ENCODE measurements at places on chromosomes 12 and 14.

DNA sequence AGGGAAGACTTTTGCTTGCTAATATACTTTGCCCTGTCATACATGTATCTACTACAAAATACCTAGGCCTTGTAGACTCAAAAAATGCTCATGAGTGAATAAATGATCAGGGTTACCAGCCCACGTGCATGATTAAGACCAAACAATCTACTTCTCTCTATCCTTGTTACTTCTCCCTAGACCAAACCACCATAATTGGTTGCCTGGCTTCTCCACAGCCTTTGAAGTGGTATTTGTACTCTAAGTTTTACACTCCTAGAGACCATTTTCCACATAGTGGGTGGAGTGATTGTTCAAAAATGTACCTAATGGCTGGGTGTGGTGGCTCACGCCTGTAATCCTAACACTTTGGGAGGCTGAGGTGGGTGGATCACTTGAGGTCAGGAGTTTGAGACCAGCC, 14.1 kb upstream of the RPS6KL1 start:
- no peak for DNase-seq

DNA sequence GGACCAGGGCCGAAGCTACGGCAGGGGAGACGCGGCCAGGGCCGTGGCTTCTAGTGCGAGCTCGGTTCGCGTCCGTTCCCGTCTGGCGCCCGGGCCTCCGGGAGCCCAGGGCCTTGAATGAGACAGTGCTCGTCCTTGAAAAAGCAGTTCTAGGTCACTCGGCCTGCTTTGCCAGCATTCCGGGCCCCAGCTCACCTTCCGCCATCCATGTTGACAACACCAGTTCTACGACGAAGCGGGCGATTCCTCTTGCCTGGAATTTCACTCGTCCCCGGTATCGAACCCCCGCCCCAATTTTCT, 4.5 kb downstream of the OR10AD1 start:
- no peak for DNase-seq

GRCh38 chr12:64667793-64668192, 57.5 kb downstream of the RASSF3 start:
- no peak for DNase-seq

- no peak for DNase-seq
Measured at GRCh38 chr12:10175846-10176636, 2.8 kb upstream of the TMEM52B start.

DNA sequence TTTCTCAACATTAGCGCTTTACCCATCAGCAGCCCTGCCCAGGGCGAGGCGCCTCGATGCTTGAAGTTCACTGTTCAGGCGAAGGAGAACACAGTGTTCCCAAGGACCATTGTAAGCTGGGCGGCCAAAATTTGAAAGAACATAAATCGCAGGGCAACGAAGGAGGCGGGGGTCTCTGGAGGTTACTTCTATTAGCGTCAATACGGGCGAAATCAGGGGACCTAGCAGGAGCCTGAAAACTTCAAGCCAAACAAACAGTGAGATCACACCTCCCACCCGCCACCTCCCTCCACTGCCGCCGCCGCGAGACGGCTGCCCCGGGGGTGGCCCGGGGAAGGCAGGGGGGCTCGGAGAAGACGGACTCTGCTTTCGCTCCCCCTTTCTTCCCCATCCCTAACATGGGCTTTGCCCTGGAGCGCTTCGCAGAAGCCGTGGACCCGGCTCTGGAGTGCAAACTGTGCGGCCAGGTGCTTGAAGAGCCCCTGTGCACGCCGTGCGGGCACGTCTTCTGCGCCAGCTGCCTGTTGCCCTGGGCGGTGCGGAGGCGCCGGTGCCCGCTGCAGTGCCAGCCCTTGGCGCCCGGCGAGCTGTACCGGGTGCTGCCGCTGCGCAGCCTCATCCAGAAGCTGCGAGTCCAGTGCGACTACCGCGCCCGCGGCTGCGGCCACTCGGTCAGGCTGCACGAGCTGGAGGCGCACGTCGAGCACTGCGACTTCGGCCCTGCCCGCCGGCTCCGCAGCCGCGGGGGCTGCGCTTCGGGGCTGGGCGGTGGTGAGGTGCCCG, at the start of gene PDZRN4:
Gene PDZRN4, plus strand, starts transcription at position 263 of the 783 bp plus-strand sequence.
- DNase-seq = no peak

GRCh38 chr12:117129391-117129790, 30.2 kb upstream of the TESC start:
- no peak for DNase-seq

All from NCI-H2029 treated with DMSO at 0.1 percent for 48 hours (cell line).